ENCODE measurements at places on chromosomes 11 and 22.

- DNase-seq: no peak
These were observed 1.3 kb downstream of the FAM180B start for GRCh38 chr11:47587723-47588326.

DNA sequence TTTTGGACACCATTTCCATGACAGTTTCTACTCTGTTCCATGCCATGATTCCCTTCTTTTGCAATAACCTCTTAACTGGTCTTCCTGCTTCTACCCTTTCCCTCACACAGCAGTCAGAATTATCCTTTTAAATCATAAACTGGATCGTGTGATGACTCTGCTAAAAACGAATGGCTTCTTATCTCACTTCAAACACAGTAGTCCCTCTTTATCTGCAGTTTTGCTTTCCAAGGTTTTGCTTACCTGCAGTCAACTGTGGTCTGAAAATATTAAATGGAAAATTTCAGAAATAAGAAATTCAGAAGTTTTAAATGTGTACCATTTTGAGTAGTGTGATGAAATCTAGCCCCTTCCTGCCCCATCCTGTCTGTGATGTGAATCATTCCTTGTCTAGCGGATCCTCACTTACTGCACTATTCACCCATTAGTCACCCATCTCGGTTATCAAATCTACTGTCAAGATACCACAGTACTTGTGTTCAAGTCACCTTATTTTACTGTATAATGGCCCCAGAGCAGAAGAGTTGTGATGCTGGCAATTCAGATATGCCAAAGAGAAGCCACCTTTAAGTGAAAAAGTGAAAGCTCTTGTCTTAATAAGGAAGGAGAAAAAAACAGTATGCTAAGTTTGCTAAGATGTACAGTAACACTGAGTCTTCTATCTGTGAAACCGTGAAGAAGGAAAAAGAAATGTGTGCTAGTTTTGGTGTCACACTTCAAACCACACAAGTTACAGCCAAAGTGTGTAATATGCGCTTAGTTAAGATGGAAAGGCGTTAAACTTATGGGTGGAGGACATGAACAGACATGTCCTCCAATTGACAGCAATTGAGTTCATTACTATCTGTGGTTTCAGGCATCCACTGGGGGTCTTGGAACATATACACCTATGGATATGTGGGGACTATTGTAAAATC lies 283.0 kb downstream of the DDX10 start:
- DNase-seq: no peak

- peak; percentile 1 for DNase-seq
These were observed 90.8 kb upstream of the KCNQ1OT1 start for GRCh38 chr11:2790568-2790921.

DNA sequence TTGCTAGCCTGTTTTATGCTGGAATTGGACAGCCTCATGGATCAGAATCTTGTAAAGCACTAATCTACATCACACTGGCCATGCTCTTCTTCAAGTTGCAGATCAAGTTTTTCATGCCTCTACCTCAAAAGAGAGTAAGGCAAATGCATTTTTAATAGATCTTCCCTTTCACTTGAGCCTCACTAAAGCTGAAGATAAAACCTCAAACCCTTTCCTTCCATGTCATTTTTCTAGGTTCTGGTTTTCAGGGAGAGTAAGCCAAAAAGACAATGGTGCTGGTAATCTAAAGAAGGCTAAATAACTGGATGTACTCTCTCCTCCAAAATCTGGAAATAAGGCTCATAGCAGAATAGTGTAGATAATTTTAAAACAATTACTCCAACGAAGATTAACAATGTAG lies 28.3 kb downstream of the POU2AF1 start:
- no peak for DNase-seq

DNA sequence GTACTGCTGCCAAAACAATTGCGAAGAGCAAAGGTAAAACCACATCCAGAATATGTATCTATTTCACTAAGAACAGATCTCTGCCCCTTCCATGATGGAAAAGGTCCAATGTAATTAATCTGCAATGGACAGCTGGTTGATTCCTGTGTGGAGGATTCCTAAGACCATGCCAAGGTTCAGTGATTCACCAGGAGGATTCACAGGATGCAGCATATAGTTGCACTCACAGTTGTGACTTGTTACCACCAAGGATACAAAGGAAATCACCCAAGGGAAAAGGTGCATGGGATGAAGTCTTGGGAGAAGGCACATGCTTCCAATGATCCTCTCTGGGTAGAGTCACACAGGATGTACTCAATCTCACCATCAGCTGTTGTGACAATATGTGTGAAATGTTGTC lies 35.1 kb upstream of the CUL5 start:
- no peak for DNase-seq

DNA sequence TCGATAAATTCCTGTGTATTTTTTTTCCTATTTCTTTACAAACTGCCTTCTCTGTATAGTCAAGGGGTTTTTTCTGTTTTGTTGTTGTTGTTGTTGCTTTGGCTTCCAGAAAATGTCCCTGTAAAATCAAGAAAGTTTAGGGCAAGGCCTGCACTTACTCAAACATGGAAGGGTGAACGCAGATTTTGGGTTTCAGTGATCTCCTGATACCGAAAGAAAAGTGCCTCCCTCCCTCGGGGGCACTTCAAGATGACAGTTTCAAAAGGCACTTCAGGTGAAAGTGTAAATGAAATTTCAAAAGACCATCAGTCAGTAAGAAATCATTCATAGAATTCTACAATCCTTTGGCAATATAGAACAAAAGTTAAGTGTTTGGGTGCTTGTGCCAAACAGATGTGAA lies 43.4 kb upstream of the TMPRSS4 start:
- no peak for DNase-seq

DNA sequence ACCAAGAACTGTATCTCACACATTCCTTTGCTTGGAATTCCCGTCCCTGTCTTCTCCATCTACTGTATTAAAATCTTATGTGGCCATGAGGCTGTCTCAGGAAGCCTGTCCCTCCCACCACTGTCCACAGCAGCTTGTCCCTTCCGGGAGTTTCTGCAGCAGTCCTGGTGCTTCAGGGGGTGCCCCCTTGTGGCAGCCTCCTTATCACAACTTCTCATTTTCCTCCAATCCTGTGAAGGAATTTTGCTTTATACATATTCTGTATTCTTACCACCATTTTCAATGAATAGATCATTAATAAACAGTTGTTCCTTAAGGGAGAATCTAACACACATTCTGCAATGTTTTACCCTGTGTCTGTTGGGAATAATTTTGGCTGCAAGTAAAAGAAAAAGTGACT lies 220.4 kb upstream of the RAG2 start:
- peak; percentile 3 for DNase-seq

DNA sequence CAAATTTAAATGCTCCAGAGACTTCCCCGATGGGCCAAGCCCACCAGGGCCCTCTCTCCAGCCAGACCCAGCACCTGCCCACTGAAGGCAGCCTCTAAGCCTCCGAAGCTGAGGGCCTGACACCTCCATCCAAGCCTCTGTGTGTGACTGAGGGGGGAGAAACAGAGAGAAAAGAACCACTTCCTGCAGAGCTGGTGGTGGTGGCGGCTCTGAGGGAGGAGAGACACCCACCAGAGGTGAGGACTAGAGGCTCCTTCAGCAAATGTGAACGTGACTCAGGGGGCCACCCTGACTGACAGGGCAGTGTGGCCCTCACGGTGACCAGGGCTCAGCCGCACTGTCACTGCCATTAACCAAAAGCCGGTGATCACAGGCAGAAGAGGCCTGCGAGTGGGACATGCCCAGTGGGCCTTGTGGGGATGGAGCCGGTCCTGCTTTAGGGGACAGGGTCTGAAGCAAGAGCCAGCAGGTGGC lies 31.0 kb upstream of the CD5 start:
- peak; percentile 68 for DNase-seq

GRCh38 chr22:39266398-39267030 lies 21.7 kb upstream of the PDGFB start:
- peak; percentile 76 for DNase-seq

DNA sequence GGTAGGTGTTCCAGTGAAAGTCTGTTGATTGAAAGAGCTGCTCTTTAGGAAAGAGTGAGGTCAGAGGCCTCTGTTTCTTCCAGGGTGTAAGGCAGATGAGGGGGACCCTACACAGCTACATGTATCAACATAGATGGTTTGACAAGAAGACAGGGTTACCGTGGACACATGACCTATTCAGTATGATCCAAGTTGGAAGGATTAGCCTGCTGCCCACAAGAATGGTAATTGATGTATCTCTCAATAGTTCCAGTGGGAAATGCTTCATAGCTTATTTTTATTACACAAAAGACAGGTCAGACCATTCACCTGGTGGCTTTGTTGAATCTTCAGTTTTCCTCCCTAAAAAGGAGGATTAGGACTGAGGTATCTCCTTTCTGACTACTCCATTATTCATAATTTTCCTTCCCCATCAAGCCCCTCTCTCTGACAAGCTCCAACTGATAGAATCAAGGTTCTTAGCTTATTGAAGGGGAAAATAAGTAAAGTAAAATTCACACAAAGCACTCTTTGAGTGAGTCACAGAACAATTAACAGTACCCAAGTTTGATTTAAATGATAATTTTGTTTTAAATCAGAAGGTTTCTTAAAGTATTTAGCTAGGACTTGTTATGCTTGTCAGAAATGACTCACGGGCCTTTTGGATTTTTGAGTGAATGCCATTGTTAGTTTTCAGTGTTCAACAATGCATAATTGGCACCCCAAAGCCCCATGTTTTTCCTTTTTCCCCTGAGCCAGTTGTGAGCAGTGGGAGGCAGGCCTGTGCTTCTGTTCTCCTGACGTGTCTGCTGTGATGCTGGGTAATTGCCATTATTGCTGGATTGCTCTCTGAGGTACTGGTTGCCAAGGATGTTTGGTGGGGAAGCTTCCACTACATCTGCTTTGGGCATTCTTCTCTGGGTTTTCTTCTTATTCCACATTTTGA lies 373.2 kb downstream of the DDX10 start:
- DNase-seq: no peak

- DNase-seq: peak; percentile 27
These were observed 45.6 kb downstream of the IGSF9B start for GRCh38 chr11:133911171-133911570.

DNA sequence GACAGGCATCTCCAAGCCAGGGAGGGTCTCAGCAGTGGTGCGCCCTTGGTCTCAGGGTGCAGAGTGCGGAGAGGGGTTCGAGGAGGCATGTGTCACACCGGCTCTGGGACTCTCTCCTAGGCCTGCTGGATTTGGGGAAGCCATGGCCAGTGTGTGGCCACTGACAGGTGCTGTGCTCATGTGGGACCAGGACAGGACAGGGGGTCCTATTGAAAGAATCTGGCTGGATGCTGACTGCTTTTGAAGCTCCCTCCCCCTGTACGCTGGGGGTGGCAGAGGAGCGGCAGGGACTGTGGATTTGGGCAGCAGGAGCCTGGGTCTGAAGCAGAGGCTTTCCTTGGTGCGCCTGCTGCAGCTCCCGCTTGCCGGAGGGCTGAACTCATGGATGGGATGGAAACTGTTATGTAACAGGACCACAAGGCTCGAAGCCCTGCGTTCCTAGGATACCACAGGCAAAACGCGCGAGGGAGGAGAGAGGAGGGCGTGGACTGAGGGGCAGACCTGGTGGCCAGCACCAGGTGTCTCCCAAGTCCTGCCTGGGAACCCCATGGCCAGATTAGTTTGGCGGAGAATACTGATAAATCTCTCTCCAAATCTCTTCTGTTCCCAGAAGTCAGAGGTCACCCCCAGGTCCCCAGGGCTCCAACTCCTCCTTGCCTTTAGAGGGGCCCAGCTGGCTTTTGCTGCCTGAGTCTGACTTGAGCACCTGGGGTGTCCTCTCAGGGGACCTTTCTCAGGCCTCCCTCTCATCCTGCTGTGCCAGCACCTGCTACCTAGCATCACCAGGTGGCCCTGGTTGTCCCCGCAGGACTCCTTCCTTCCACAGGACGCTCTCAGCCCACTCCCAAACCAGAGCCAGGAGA lies 13.8 kb upstream of the TEF start:
- DNase-seq: no peak

DNA sequence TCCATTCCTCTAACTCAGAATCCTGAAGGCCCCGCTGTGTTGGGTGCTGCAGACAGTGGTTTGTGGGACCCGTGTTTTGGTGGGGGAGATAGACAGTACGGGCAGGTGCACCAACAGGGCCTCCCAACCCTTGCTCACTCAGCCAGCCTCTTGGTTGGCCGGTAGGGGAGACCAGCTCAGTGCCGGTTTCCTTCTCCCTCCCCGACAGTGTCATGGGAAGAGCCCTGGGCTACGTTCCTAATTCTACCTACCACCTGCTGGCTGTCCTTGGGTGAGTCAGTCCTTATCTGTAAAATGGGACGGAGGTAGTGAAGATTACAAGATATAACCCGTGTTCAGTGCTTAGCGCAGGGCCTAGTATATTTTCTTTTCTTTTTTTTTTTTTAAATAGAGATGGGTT lies 5.9 kb downstream of the TMEM134 start:
- no peak for DNase-seq

DNA sequence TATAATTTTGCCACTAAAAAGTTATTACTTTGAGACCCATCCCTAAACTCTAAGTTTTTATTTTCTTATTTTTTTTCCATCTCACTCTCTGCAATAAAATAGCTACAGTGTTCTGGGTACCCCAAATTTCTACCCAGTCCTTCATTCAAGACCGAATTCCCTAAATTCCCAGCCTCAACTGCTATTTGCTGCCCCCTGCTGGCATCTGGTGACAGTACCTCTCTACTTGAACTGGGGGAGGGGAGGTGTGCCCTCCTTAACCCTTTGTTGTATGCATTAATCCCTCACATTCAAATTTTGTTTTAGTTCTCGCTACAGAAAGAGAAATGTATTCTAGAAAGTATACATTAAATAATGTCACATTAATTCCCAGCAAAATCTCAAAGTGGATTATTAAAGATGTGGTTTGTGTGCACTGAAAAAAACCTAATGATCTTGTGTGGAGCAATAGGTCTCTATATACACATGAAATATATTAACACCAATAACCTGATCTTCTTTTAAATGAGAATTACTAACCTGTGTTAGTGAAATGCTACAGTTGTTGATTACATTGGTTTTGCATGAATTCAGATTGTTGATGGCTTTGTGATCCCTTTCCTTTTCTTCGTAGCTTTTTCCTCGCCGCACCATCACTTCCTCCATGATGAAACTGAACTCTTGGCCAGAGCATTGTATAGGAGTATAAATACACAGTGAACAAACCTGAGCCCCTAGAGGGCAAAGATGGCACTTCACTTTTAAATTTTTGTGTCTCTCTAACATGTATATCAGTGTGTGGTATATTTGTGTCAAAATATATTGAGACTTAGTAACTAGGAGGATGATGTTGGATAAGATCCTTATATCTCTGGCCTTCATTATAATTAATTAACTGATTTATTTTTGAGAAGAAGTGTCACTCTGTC lies 590.0 kb downstream of the METTL15 start:
- DNase-seq: peak; percentile 36

- no peak for DNase-seq
These were observed 111.6 kb downstream of the BCR start for GRCh38 chr22:23291806-23292452.

GRCh38 chr11:7613394-7613720 lies 59.9 kb downstream of the CYB5R2 start:
- DNase-seq: no peak

DNA sequence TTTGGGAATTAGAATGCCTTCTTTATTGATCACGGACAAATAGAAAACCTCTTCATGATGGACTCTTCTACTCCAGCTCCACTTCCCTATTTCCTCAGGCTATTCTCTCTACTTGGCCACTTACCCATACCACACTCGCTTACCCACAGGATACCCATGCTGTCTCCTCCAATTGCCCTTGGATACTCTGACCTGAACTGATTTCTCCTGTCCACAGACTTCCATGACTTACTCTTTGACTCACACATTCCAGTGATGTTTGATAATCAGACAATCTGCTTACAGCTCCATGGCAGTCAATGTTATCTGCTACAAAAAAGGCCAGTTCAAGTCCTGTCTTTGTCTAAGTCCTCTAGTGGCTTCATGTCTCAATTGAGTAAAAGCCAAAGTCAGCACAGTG lies 292.0 kb upstream of the CTSC start:
- no peak for DNase-seq

- no peak for DNase-seq
These were observed 3.3 kb downstream of the ARL14EP start for GRCh38 chr11:30326114-30326778.
